ENCODE measurements at places on chromosomes 3 and 15. TPM values are rescaled to one million over a fixed set of nuclear protein-coding genes. Genes with fewer than 3 reads are reported as not detected.

Gene RGMA
- 12.4 TPM for polyA plus RNA-seq

Gene LTK
- 2.7 TPM for polyA plus RNA-seq

Gene GRK7
- polyA plus RNA-seq: 0.14 TPM

Gene FETUB
- polyA plus RNA-seq: not detected

Gene IRAK2
- 2.4 TPM for polyA plus RNA-seq

Gene FAM3D
- 3.4 TPM for polyA plus RNA-seq

Gene CILP
- 1.9 TPM for polyA plus RNA-seq

Gene ARHGEF3
- polyA plus RNA-seq: 19.5 TPM

Gene CFAP161
- 7.3 TPM for polyA plus RNA-seq

Gene MBNL1
- polyA plus RNA-seq: 112 TPM

Gene GP9
- 2.3 TPM for polyA plus RNA-seq

Gene GPR87
- not detected for polyA plus RNA-seq

Gene SACM1L
- 75.1 TPM for polyA plus RNA-seq

Gene WDR93
- polyA plus RNA-seq: 1.2 TPM

Gene MYRIP
- 0.51 TPM for polyA plus RNA-seq

Gene ADGRG7
- polyA plus RNA-seq: not detected

Gene GATA2
- polyA plus RNA-seq: 16.2 TPM
